ENCODE measurements at places on chromosomes 11 and 22.

DNA sequence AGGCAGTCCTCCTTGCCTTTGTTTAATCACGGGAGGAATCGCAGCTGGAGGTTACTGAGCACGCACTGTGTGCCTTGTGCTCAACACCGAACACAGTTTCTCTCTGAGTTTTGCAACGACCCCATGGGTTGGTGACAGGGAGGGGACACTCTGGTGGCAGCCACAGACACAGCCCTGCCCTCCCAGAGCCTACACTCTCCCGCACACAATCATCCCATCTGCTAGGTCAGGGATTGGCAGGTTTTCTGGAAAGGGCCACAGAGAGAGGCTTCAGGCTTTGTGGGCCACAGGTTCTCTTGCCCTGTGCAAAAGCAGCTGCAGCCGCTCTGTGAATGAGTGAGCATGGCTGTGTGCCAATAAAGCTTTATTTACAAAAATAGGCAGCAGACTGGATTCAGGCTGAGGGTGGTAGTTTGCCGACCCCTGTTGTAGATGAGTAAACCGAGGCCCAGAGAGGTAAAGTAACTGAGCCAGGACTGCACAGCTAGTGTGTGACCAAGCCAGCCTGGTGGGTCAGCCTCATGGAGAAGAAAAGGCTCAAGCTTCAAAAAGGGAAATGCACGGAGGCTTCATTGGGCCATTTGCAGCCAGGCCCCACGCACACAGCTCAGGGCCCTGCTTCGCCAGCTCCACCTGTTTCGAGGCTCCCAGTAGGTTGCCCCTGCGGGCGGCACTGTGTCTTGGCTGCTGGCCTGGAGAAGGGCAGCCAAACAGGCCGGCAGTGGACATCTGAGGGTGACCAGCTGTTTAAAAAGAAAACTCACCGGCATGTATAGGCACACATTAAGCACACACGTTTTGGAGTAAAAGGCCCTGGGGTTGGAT lies 16.3 kb downstream of the LTO1 start:
- DNase-seq, result no peak

DNA sequence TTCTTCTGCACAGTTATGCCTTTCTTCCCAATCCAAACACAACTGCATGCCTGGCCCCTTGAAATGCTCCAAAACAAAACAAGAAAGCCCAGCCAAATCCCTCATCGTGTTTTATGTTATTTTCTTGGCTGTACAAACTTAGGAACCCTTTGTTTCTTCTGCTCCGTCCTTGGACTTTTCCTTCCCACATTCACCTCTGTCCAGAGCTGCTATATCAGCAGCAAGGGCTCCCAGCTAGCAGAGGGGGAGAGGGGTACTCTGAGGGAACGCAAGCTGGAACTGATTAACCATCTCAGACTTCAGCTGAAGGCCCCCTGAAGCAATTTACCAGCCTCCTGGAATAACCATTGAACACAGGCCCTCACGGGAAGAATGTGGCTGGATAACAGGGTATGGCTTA lies 214.7 kb downstream of the TENM4 start:
- no peak for DNase-seq

DNA sequence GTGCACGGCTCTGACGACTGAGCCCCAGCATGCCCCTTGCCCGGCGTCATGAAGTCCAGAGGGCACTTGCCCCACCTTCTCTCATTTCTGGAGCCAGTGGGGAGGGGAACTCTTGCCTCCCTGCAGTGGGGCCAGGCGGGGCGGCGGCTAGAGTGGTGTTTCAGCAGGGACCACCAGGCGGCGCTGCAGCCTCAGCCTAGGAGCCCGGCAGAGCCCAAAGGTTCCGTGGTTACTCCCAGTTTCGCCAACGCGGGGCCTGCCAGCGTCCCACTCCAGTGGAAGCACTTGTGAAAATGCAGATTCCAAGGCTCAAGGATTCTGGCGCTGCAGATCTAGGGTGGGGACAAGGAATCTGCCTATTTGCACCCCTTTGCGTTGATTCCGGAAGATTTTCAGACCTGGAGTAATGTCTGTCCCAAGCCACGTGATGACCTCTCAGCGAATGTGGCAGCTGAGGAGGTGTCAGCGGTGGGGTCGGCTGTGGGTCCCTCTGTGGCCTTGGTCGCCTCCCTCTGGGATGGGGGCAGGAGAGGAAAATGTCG lies 55.7 kb downstream of the CD82 start:
- DNase-seq, result peak; percentile 90

DNA sequence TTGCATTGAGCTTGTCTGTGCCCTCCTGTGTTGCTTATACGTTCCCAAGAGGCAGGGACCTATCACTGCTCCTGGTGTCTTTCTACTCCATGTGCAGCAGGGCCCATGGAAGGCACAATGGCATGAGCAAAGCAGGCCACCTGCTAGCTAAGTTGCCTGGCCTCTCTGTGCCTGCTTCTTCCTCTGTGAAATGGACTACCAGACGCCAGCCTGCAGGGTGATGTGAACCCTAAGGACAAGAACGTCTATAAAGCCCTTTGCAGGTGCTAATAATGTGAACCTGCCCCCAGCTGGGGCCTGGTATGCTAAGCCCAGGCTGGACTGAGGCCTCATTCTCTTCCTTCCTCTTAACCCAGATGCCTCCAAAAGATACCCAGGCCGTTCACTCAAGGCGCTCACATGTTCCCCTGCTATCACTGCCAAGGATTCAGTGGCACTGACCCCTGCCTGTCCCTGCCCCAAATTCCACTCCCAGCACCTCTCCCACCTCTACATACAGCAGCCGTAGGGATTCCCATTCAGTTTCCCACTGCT lies 4.0 kb downstream of the GUCD1 start:
- DNase-seq, result no peak

GRCh38 chr11:126317756-126318573 lies 14.1 kb downstream of the DCPS start:
- DNase-seq, result no peak

DNA sequence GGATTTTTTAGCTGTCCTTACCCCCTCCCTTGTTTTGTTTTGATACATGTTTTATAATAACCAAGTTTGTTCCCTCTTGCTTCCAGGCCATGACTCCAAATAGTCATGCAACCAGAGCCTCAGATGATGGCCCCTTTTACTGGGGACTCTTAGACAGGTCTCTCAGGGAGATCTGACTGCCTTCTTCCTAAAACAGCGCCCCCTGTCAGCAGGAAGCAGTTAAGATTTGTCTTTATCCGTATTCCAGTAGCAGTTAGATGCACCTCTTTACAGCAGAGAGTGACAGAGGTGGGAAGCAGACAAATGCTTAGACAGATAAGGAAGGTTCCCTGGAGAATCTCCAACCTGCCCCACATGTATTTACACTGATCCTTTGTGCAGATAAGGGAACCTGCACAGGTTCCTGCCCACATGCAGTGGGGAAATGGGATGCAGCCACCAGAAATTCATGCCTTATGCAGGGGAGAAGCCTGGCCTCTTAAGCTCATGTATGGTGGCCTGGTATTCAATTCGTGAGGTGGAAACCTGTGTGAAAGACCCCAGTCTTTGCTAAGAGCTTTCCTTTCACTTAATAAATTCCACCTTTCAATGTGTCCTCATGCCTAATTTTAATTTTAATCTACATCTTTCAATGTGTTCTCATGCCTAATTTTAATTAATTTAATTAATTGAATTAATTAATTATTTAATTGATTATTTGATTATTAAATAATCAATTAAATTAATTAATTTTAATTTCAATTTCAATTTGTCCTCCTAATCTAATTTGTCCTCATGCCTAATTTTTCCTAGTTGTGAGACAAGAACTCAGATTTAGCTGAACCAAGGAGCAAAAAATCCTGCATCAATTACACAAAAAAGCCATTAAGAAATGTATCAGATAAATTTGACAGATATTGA lies 11.5 kb upstream of the GLYAT start:
- no peak for DNase-seq

- no peak for DNase-seq
These were observed 27.0 kb downstream of the ADA2 start for GRCh38 chr22:17192186-17192585.

DNA sequence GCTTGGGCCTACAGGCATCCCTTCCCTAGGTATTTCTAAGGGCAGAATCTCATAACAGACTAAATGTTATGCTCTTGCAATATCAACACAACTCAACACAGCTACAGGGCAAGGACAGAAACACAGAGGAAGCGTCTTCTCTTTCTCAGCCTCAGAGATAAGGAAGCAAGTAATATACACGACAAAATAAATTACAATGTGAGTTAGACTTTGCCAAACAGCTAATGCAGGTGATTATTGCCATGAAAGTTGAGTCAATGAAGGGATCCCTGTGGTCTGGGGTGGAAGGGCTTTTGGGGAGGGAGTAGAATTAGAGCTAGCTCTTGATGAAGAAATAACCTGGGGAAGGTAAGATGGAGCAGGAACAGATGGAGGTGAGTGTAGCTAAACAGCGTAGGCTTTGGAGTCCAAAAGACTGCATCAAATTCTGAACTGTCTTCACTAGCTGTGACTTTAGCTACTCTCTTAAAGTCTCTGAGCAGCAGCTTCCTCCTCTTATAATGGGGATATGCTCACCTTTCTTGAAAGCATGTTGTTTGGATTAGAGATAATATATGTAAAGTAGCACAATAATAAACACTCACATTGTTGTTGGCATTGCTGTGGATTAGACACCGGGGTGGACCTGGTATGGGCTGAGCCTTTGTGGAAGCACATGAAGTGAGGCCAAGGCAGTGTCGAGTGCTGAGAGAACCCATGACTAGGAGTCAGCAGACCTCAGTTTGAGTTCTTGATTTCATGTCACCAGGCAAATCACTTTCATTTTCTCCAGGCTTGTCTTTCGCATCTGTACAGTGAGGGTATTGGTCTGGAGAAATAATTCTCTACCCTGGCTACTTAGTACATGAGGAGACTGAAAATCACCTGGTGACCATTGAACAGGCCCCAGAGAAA lies 41.0 kb upstream of the AQP11 start:
- no peak for DNase-seq

GRCh38 chr22:39994041-39994565 lies 651 bp upstream of the FAM83F start:
- DNase-seq, result no peak

GRCh38 chr11:69470301-69470700 lies 11.2 kb upstream of the LINC01488 start:
- DNase-seq, result no peak

DNA sequence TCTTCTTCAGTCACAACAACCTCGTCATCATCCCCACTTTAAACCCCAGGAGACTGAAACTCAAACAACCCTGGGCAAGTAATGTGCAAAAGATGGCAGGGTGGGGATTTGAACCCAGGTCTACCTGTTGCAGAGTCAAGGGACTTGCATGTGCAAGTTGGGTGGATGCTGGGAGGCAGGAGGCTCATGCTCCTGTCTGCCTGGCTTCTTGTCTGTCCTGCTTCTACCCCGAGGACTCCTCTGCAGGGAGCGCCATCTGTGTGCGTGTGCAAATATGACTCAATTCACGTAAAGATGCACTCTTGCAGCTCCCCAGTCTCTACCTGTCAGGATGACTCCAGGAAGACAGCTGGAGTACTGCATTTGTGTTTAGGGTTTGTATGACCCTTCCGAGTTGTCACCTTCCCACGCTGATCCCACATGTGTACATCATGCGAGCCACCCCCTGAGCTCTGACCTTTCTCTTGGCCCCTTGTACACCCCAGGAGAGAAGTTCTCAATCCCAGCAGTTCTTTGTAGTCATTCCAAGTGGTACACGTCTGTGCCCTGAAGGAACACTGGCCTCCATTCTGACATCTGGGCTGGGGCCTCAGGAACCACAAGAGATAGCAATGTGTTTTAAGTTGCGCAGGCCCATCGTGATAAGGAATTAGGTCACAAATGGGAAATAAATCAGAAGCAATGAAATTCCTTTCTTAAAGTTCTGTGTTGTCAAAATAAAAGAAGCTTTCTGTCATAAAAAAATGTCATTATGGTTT lies 95.7 kb downstream of the CWC15 start:
- no peak for DNase-seq

- no peak for DNase-seq
These were observed 737.8 kb downstream of the FAM181B start for GRCh38 chr11:81995889-81996288.

DNA sequence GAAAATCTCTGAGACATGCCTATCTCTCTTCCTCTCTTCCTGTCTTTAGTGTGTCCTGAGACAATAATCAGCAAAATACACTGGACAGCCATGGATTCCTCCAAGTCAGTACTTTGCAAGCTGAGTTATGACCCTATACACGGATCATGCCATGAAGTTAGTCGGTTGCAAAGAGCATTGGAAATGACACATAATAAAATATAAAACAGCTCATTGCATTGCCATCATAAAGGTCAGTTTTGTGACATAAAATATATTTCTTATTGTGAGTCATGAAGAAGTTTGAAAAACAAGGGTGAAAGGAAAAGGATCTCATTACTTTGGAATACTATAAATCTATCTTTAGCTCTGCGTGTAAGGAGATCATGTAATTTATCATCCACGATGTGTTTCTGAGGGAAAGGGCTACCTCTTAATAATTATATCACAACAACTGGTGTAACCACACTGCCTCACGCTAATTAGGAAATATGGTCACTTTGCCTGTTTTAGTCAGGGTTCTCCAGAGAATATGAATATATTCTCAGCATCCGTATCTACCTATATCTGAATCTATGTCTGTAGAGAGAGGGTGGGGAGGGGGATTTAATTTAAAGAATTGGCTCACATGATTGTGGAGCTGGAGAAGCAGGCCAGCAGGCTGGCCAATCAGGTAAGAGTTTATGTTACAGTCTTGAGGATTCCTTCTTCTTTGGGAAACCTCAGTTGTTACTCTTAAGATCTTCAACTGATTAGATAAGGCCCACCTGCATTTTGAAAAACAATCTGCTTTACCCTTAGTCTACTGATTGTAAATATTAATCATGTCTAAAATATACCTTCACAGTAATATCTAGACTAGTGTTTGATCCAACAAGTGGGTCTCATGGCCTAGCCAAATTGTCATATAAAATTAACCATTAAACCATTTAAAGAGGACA lies 198.8 kb downstream of the FAT3 start:
- no peak for DNase-seq

DNA sequence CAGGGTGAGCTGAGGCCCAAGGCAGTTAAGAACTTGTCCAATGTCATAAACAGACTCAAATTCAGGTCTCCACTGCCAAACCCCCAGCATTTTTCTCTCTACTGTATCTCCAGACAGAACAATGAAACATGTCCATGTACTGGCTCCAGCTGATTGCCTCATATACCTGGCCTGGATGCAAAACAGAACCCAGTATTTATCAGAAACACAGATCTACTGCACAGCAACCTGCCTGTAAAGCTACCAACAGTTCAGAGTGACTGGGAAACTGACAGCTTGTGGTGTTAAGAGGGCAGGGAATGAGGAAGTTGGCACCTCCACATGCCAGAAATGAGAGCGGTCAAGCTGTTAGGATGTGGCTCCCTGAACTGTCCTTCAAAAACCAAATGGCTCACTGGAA lies 41.6 kb downstream of the C11orf71 start:
- no peak for DNase-seq

DNA sequence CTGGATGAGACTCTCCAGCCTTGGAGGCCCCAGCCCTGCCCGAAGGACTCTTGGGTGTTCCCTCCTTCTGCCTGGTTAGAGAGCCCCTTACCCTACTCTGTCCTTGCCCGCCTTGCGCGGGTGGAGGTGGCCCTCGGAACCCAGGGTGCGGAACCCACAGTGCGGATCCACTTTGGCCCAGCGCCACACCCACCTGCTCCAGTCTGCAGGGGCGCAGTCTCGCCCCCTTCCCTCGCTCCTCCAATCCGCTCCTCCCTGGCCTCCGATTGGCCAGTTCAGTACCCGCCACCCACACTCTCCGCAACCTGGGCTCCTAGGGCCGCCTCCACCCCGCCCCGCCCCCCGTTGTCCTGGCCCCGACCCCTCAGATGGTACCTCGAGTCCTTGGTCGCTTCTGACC lies 2.4 kb downstream of the CAPN1 start:
- no peak for DNase-seq
